ENCODE measurements at places on chromosomes 12 and 14.

- no peak for DNase-seq
These were observed 544 bp upstream of the TDP1 start for GRCh38 chr14:89955022-89955744.

- no peak for DNase-seq
These were observed 61.8 kb downstream of the FBXL14 start for GRCh38 chr12:1532375-1533165.

GRCh38 chr12:95473231-95473883 is 595 bp upstream of the METAP2 start:
- DNase-seq = peak; percentile 25

- no peak for DNase-seq
These were observed 110.3 kb downstream of the SINHCAF start for GRCh38 chr12:31215518-31216232.

- no peak for DNase-seq
These were observed 167.5 kb downstream of the DPF3 start for GRCh38 chr14:72726444-72726843.

DNA sequence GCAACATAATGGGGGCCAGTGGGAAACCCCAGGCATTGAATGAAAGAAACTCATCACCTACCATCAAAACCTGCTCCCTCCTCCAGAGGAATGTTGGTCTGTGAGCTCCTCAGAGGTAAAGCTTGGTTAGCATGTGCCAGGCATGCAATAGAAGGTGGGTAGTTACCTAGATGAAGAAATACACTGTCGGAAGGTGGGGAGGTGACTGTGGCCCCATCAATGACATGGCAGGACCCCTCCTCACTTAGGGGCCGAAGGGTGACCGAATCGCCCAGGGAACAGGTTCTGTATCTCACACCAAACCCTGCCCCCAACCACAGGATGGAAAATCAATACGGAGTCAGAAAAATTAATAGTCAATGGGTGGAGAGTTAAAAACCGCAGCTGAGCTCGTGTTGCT is 135.6 kb downstream of the BCL11B start:
- no peak for DNase-seq

- DNase-seq = peak; percentile 7
These were observed 50.5 kb upstream of the DACT1 start for GRCh38 chr14:58587271-58587670.

- no peak for DNase-seq
These were observed 11.7 kb upstream of the OTOGL start for GRCh38 chr12:80087486-80088213.
